ENCODE measurements at places on chromosomes 2 and 18.

- DNase-seq, result no peak
These were observed 187.1 kb downstream of the DYSF start for GRCh38 chr2:71640489-71640888.

GRCh38 chr2:85875350-85876050 lies 13.3 kb downstream of the ST3GAL5 start:
- DNase-seq, result no peak

GRCh38 chr2:9750224-9751215 lies 92.8 kb upstream of the TAF1B start:
- DNase-seq, result no peak

DNA sequence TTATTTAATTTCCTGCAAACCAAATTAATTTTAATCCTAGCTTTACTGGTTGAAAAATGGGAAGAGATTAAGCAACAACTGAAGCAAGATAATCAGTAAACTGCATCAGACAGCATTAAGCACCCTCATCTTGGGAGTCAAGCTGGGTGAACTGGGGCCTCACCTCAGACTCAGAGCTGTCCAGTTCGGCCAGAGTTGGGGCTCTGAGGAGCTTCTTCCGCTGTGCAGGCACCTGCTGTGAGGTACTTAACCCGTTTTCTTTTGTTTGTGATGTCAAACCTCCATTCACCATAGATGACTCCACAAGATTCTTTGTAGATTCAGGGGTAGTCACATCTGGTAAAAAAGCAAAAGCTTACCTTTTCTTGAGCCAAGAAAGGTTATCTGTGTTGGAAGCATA lies 71.8 kb downstream of the PRELID3A start:
- DNase-seq, result no peak

- DNase-seq, result no peak
These were observed 2.8 kb downstream of the ONECUT2 start for GRCh38 chr18:57437766-57438671.

GRCh38 chr18:11733031-11733430 lies 44.0 kb downstream of the GNAL start:
- DNase-seq, result peak; percentile 65

GRCh38 chr2:204492417-204492816 lies 52.9 kb upstream of the PARD3B start:
- no peak for DNase-seq

Data from activated CD4-positive, alpha-beta T cell treated with anti-CD3 and anti-CD28 coated beads, Interleukin-2, amount 50 U/mL, for 1 hour (primary cell).